ENCODE measurements at places on chromosomes 7 and 10. TPM values are rescaled to one million over a fixed set of nuclear protein-coding genes. Genes with fewer than 3 reads are reported as not detected.

DNA sequence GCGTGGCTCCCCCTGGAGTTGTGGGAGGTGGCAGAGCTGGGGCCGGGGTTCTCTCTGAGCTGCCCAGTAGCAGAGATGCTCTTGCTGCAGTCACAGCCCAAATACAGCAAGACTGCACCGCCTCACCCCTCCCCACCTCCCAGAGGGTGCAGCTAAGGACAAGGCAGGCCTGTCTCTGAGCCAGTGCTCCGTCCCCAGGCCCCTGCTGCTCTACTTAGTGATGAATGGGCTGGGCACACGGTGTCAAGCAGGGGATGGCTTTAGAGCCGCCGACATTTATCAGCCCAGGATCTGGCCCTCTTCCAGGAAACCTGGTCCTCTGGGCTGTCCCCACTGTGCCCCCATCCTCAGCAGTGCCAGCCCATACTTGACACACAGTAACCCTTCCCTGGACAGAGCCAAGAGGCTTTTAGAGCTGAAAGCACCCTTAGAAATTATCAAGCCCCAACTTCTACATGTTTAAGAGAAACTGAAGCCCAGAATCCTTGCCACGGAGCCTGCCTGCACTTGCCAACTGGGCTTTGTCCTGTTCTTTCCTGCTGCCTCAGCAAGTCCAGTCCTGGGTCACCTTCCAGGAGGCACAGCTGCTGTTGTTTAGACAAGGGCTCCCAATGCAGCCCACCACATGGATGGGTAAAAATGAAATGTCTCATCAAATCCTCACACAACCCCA lies 137.1 kb upstream of the UNC5B start:
- no peak overlapping the region for H3K4me3 ChIP-seq
- no peaks in the 10 kb centered on the region for H3K4me1 ChIP-seq
- no peaks in the 10 kb centered on the region for H3K36me3 ChIP-seq

- H3K4me1 ChIP-seq: peaks cover 43% of the 10 kb centered on the region
- no peak overlapping the region for H3K4me3 ChIP-seq
- DNase-seq: no peak
- H3K27me3 ChIP-seq: no peaks in the 10 kb centered on the region
- H3K27ac ChIP-seq: no peak overlapping the region
Observed at GRCh38 chr7:143255564-143255963, 7.7 kb upstream of the GSTK1 start.

DNA sequence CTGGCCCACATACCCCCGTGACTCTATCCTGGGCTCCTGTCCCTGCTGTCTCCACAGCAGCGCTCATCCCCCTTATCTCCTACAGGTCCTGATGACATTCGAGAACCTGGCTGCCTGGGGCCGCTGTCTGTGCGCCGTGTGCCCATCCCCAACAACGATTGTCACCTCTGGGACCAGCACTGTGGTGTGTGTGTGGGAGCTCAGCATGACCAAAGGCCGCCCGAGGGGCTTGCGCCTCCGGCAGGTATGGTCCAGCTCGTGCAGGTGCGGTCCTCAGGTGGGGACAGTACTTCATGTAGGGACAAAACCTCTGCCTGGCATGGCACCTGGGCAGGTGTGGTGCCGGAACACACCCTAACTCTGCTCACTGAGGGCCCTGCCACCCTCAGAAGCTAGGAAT lies 30.4 kb upstream of the LRRC18 start:
- peaks cover 4% of the 10 kb centered on the region for H3K27me3 ChIP-seq
- no peaks in the 10 kb centered on the region for H3K36me3 ChIP-seq
- H3K4me3 ChIP-seq: no peak overlapping the region
- H3K4me1 ChIP-seq: no peaks in the 10 kb centered on the region
- DNase-seq: no peak
- no peak overlapping the region for H3K27ac ChIP-seq

DNA sequence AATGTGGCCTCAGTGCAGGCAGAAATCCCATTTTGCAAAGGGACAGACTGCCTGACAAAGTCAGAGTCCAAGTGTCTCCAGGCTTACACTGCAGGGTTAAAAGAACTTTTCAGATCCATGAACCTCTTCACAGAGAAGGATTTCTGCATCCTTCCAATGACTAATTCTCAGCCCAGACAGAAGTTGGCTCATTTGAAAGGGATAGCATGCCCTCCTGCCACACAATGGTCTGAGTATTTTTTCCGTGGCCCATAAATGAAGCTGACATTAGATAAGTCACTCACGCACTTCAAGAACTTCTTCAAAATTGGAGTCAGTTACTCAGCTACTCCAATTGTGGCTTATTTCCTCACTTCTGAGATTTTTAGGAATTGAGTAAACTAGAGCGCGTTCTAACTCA lies 170.2 kb downstream of the PLXNA4 start:
- no peak overlapping the region for H3K27ac ChIP-seq
- peaks cover 54% of the 10 kb centered on the region for H3K27me3 ChIP-seq
- no peak for DNase-seq
- no peak overlapping the region for H3K4me3 ChIP-seq
- no peaks in the 10 kb centered on the region for H3K36me3 ChIP-seq

GRCh38 chr10:75599875-75600648 lies 168.6 kb downstream of the LRMDA start:
- no peak overlapping the region for H3K4me3 ChIP-seq
- H3K27ac ChIP-seq: no peak overlapping the region
- no peaks in the 10 kb centered on the region for H3K4me1 ChIP-seq
- DNase-seq: no peak

- H3K36me3 ChIP-seq: no peaks in the 10 kb centered on the region
- no peak for DNase-seq
- no peaks in the 10 kb centered on the region for H3K4me1 ChIP-seq
Observed at GRCh38 chr7:101518336-101518735, 110.8 kb downstream of the MYL10 start.

- H3K4me1 ChIP-seq: no peaks in the 10 kb centered on the region
- no peak overlapping the region for H3K27ac ChIP-seq
- no peaks in the 10 kb centered on the region for H3K27me3 ChIP-seq
- no peak for DNase-seq
- H3K36me3 ChIP-seq: no peaks in the 10 kb centered on the region
Observed at GRCh38 chr7:53397911-53398310, 362.5 kb downstream of the POM121L12 start.

GRCh38 chr10:27816320-27816719 lies 70.7 kb upstream of the MKX start:
- H3K36me3 ChIP-seq: no peaks in the 10 kb centered on the region
- no peaks in the 10 kb centered on the region for H3K27me3 ChIP-seq
- no peak for DNase-seq

DNA sequence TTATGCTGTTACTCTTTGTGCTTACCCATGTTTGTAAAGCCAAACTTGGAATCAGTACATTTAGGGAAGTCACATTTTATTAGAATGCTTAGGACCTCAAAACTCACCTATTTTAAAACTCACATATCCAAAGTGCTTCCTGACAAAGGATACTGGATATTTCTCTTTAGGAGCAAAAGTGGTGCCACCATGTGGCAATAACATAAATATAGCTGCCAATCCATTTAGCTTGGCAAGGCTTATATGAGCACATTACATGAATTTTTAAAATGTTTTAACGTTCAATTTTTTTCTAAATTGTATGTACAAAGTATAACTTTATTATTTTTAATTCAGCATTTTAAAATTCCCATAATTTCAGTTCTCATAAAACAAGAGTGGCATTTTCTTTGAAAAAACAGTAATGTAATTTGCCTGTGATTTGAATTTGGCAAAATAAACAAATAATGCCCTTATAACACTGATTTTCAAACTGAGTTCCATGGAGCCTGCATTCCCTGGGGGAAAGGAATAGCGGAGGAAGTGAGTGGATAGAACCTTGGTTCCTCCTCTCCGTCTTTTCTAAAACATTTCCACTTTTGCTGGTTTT lies 75.4 kb downstream of the HDAC9 start:
- H3K27me3 ChIP-seq: no peaks in the 10 kb centered on the region
- H3K4me1 ChIP-seq: no peaks in the 10 kb centered on the region
- no peak overlapping the region for H3K27ac ChIP-seq
- DNase-seq: no peak

DNA sequence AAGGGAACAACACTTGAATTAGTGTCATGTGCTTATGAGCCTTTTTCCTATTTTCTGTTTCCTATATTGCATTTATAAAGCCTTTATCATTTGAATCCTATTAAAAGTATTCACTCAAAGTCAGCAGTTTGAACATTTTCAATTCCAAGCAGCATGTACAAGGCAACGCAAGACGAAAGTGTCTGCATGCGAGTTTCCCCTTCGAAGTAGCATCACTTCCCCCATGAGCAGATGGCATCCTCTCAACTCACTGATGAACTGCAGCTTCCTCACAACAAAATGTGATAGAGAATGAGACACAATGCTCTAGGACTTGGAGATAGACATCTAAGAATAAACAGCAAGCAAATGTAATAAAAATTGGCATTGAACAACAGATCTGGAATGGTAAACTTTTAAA lies 270.7 kb downstream of the PRPF18 start:
- H3K4me3 ChIP-seq: no peak overlapping the region
- H3K36me3 ChIP-seq: no peaks in the 10 kb centered on the region
- DNase-seq: no peak
- no peak overlapping the region for H3K27ac ChIP-seq
- peaks cover 12% of the 10 kb centered on the region for H3K27me3 ChIP-seq
- H3K4me1 ChIP-seq: no peaks in the 10 kb centered on the region

DNA sequence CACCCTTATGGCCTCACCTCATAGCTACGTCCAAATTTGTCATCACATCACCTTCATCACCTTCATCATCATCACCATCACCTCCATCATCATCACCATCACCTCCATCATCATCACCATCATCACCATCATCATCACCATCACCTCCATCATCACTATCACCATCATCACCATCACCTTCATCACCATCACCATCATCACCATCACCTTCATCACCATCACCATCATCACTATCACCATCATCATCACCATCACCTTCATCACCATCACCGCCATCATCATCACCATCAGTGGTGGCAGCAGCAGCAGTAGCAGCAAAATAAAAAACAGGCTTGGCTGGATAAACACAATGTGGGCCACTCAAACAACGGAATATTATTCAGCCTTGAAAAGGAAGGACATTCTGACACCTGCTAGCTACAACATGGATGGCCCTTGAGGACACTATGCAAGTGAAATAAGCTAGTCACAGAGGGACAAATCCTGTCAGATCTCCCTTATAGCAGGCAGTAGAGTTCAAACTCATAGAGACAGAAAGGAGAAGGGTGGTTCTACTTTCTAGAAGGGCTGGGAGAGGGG lies 47.7 kb upstream of the PDGFA start:
- no peak for DNase-seq
- H3K36me3 ChIP-seq: no peaks in the 10 kb centered on the region
- no peaks in the 10 kb centered on the region for H3K27me3 ChIP-seq
- no peak overlapping the region for H3K27ac ChIP-seq
- no peak overlapping the region for H3K4me3 ChIP-seq

GRCh38 chr10:1661416-1661815 lies 75.9 kb downstream of the ADARB2 start:
- H3K27ac ChIP-seq: no peak overlapping the region
- no peaks in the 10 kb centered on the region for H3K4me1 ChIP-seq
- no peak for DNase-seq

DNA sequence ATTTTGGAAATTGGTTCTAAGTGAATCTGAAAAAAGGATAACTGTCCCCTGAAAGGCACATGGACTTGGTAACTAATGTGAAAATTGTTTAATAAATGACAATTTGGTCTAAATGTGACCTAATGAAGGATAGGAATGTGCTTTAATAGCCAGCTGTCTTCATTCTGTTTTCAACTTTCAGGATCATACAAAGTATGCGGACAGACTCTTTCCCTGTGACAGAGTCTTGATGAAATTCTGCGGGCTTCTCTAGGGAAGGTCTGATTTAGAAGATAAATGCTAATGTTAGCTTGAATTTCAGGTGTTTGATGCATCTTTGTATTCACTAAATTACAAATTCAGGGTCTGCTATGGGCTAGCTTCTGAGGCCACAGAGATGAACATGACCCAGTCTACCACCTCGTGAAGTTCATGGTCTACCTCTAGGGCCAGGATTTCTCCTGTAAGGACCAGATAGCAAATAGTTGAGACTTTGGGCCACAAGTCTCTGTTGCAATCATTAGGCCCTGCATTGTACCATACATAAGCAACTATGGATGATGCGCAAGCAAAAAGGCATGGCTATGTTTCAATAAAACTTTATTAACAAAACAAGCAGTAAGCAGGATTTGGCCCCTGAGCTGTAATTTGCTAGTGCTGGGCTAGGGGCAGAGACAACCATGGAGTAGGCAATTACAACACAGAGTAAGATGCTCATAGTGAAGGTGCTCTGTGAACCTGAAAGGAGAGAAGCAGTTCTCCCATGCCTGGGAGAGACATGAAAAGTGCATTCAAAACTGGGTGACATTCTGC lies 368.6 kb downstream of the INHBA start:
- no peaks in the 10 kb centered on the region for H3K4me1 ChIP-seq
- no peaks in the 10 kb centered on the region for H3K36me3 ChIP-seq
- H3K27ac ChIP-seq: no peak overlapping the region
- no peak overlapping the region for H3K4me3 ChIP-seq
- DNase-seq: no peak
- no peaks in the 10 kb centered on the region for H3K27me3 ChIP-seq

DNA sequence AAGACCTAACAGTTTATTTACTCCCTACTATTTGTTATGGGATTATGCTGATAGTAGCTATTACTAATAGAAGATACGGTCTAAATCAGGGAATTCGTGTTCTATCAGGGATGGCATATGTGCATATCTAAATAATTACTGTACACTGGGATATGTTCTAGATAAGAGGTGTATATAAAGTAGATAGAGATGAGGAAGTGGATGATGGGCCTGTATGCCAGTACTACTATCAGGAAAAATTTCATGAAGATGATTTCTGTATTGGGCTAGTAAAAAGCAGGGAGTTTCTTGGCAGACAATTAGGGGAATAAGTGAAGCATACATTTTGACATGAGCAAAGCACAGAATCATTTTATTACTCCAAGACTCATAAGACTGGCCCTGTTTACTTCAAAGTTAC lies 26.2 kb downstream of the PTPN12 start:
- no peak overlapping the region for H3K27ac ChIP-seq
- DNase-seq: no peak
- H3K4me3 ChIP-seq: no peak overlapping the region
- no peaks in the 10 kb centered on the region for H3K27me3 ChIP-seq
- H3K36me3 ChIP-seq: no peaks in the 10 kb centered on the region

DNA sequence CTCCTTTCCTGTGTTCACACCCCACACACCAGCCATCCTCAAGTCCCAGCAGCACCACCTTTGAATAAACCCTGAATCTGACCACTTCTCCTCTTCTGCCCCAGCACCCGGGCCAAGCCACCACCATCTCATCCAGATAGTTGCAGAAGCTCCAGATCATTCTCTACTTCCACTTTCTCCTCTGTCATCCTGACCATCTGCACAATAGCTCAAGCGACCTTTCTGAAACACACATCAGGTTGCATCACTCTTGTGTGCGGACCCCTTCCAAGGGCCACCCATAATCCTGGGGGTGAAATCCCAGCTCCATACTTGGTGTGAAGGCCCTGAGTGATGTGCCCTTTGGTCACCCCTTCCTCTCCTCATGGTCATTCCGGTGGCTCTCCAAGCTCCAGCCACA lies 187.4 kb upstream of the GALNT17 start:
- H3K4me1 ChIP-seq: no peaks in the 10 kb centered on the region
- no peak overlapping the region for H3K4me3 ChIP-seq
- H3K36me3 ChIP-seq: no peaks in the 10 kb centered on the region
- DNase-seq: no peak
- H3K27ac ChIP-seq: no peak overlapping the region

- DNase-seq: peak; percentile 55
- H3K4me1 ChIP-seq: peaks cover 2% of the 10 kb centered on the region
- no peak overlapping the region for H3K27ac ChIP-seq
- no peaks in the 10 kb centered on the region for H3K27me3 ChIP-seq
- no peak overlapping the region for H3K4me3 ChIP-seq
- H3K36me3 ChIP-seq: no peaks in the 10 kb centered on the region
Observed at GRCh38 chr10:17607603-17608332, 9.4 kb downstream of the HACD1 start.

CREB5 gene
- 6.4 TPM for total RNA-seq

GIMAP6 gene
- 0.38 TPM for total RNA-seq

FAM25G gene
- total RNA-seq: not detected

SNX10 gene
- total RNA-seq: 11.8 TPM

SYNPO2L gene
- not detected for total RNA-seq

TAS2R5 gene
- 1.1 TPM for total RNA-seq
